ENCODE measurements at places on chromosomes 1 and 21.

- no peak for DNase-seq
Observed at GRCh38 chr1:183719289-183719688, 66.2 kb upstream of the APOBEC4 start.

DNA sequence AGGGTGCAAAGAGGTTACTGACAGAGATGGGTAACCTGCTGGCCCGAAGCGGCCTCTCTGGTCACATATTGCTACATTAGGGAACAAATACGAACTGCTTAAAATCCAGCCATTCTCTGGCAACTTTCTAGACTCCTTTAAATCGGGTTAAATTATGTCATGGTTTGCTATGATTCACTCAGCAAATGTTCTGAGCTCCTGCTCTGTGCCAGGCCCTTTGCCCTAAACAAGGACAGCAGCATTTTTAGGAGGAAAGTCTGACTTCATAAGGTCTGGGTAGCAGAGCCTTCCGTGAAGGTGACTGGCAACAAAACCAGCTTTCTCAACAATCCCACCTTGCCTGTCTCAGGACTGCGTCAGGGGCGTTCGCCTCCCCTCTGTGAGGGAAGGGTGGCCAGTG, 15.4 kb downstream of the ZP4 start:
- no peak for DNase-seq

- no peak for DNase-seq
Observed at GRCh38 chr1:150970808-150971582, 3.6 kb downstream of the CERS2 start.

DNA sequence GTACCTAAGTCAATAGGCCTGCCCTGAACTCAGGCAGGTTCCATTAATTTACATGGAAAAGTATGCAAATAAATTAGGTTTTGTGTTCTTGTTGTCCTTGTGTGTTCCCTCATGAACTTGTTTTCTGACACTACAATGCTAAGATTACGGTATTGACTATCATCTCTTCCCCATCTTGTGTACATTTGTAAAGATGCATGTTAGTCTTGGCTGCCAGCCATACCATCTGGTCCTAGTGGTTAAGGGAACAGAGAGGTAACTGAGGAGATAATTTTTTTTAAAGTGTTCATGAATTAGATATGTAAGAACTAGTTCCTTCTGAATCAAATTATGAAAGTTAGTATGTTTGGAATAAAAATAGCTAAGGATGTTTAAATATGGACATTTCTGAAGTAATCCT, 167.6 kb upstream of the ADAMTS5 start:
- DNase-seq: no peak

DNA sequence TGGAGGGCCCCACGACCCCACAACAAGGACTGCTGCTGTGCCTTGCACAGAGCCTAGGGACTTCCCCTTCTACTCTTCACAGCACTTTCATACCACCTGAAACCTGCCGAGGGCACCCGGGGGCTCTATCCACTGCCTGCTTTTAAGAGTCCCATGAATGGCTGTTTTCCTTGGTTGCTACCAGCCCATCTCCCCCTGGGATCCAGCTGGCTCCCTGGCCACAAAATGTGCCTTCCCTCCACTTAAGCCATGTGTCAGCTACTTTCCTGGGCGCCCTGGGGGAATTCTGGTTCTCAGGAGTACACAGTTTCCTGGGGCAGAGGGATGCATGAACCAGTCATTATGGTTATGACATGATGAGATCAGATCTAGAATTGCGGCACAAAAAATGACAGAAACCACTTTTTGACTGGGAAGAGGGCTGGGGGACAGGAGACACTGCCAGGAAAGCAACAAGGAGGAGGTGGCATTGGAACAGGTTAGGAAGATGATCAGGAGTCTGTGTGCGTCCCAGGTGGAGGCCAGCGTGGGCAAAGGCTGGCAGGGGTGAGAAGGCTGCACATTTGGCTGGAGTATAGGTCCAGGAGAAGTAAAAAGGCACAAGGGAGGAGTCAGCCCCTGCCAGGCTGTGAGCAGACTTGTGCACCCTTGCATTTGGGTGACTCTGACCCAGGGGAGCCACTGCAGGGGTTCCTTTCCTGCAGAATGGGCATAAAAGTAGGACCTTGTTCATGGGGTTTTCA, 3.2 kb upstream of the TNFRSF8 start:
- no peak for DNase-seq

Data from stimulated activated CD4-positive, alpha-beta T cell treated with anti-CD3 and anti-CD28 coated beads, Interleukin-12 subunit alpha, Interleukin-12 subunit beta, amount 100 ng/mL, for 4 hours (primary cell).